ENCODE measurements at places on chromosomes 4 and X. TPM values are rescaled to one million over a fixed set of nuclear protein-coding genes. Genes with fewer than 3 reads are reported as not detected.

- DNase-seq = no peak
Observed at GRCh38 chr4:853416-853781, 27.5 kb upstream of the CPLX1 start.

DNA sequence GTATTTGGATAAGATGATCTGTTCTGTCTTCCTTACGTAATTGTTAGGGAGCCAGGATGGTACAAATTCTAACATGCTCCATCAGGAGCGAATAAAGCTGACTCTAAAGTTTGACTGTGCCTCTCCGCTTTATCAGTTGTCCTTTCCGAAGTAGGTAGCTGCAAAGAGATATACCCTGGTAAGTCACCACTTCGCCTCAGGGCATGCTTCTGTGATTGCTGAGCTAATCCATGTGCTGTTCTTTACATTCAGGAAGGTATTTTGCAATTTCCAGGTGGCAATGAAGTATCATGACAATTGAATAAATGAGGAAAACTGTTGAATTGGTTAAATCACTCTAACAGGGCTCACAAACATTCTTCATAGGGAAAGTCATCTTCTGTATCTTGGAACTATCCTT, 38.9 kb downstream of the KIT start:
- DNase-seq = no peak

NSD2 gene
- total RNA-seq = 367 TPM

GRCh38 chr4:107743532-107743931, 23.5 kb upstream of the PAPSS1 start:
- DNase-seq = no peak

- DNase-seq = no peak
Observed at GRCh38 chr4:152581536-152582160, 45.8 kb upstream of the FBXW7 start.

SMIM10L2A gene
- total RNA-seq = 0.38 TPM

- DNase-seq = no peak
Observed at GRCh38 chrX:24285082-24285481, 28.8 kb downstream of the SUPT20HL2 start.

CTAG2 gene
- 30.3 TPM for total RNA-seq

GRCh38 chr4:15996773-15997172, 33.8 kb upstream of the FGFBP2 start:
- no peak for DNase-seq

GRCh38 chr4:2402048-2402842, 16.2 kb downstream of the ZFYVE28 start:
- DNase-seq = no peak

- DNase-seq = no peak
Observed at GRCh38 chr4:156251373-156252065, 297.9 kb upstream of the CTSO start.

DNA sequence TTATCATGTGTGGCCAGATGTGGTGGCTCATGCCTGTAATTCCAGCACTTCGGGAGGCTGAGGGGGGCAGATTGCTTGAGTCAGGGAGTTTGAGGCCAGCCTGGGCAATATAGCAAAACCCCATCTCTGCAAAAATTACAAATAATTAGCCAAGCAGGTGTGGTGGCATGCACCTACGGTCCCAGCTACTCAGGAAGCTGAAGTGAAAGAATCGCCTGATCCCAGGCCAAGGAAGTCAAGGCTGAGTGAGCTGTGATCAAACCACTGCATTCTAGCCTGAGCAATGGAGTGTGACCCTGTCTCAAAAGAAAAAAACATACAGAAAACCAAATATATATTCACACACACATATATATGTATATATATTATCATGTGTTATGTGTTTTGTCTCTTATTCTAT, 15.0 kb downstream of the APELA start:
- no peak for DNase-seq

DNA sequence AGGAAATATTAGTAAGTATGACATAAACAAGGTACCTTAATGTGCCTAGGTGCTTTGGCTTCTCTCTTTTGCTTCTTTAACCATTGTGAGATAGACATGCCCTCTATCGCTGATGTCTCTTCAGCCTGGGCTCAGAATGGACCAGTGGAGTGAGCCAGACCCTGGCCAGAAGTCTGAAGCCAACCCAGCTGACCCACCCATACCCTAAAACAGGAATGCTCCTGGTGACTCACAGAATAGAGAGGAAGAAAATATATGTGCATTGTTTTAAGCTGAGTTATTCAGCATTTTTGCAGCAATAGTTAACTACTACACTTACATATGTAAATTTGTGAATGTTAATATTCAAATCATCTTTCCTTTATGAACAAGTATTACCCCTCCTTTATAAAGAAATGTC, 167.5 kb upstream of the PCDH10 start:
- DNase-seq = no peak

- DNase-seq = no peak
Observed at GRCh38 chrX:46029777-46030176, 515.4 kb downstream of the ZNF674 start.

- no peak for DNase-seq
Observed at GRCh38 chr4:24794916-24795665, at the start of gene SOD3. SOD3 (plus strand) TSS chr4:24795573; CDS start chr4:24799522, 3,949 bp downstream.

- no peak for DNase-seq
Observed at GRCh38 chr4:84915396-84915780, 51.1 kb downstream of the WDFY3 start.

SMIM9 gene
- total RNA-seq = 0.26 TPM

BGN gene
- not detected for total RNA-seq

DNA sequence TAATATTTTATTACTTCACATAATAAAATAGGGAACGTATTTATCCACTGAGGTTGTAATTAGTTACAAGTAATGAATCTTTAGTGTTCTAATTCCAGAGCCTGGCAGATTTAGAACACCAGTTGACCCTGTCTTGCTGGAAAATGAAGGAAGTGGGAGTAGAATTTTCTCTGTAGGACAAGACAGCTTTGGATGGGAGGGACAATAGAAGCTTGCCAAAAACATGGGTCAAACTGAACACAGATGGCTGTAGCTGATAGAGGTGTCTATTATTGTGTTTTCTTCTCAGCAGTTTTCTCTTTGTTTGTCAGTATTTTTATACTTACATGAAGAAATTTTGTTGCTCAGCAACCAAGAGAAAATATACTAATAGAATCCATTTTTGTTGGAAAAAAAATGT, 20.2 kb downstream of the FAT4 start:
- DNase-seq = no peak

GYPA gene
- total RNA-seq = not detected

TEX13B gene
- not detected for total RNA-seq

DNA sequence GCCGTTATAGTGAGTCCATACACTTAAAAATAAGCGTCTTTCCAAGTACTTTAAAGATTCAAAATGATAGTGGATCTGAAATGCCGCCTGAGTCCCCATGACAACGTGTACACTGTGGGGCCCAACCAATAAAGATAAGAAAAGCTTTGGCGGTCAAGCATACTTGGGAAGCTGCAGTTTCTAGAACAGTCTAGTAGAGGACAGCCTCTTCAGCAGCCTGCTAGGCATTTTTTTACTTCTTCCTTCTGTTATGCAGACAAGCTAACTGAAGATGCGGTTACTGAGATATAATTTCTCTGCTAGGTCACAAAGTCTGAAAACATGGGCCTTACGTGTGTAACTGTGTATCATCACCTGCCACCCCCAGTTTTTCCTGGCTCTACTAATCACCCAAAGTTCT, 402 bp upstream of the UPRT start:
- no peak for DNase-seq

- no peak for DNase-seq
Observed at GRCh38 chr4:87846226-87846625, 13.5 kb downstream of the MEPE start.

GRCh38 chrX:55907968-55908607, 190.5 kb downstream of the RRAGB start:
- peak; percentile 69 for DNase-seq

DNA sequence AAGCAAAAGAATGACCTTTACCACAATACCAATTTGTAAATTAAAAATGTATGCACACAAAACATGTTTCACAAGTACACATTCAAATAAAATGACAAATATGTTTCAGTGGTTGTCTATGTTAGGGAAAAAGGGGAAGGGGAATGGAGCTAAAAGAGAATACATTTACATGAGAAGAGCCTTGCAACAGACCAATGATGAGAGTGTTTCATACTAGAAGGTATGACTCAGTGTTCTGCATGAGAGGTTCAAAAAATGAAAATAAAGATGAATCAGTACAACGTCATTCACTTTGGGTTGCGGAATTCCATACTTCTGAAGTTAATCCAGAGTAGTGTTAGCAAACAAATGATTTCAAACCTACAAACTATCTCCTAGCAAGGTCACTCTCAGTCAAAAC, 51.7 kb downstream of the RPGR start:
- DNase-seq = no peak

GPR173 gene
- not detected for total RNA-seq

DNA sequence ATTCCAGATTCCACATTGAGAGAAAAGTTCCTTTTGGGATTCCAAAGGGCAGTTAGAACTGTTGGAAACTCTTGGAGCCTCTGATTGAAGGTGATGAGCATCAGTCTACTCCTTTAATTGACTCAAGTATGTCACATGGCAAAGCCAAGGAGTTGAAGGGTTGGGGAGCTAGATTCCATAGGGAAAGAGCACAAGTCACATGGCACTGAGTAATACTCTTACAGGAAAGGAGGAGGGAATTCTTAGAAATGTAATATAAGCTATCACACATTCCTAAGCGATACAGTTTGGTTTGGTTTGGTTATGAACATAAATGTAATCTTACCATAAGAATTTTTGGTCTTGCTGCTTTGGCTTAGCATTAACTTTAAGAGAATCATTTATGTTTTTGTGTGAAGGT, 15.7 kb downstream of the SPCS3 start:
- no peak for DNase-seq

DNA sequence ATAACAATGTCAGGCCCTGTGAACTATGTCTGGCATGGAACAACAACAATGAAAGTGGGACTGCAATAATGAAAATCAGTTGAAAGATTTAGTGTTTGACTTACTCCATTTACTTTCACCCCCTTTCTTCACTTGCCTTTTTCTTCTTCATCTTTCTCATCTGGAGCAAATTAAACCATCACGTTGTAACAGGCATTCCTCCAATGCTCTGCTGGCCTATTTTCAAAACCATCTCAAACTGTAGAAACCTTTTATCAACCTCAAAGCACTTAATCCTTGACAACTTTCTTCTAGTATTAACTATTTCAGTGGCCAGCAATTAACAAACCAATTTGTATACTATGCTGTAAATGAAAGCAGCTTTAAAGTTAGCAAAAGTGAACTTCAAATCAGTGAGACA, 8.3 kb downstream of the KLHL13 start:
- no peak for DNase-seq

CXorf49 gene
- not detected for total RNA-seq

DNA sequence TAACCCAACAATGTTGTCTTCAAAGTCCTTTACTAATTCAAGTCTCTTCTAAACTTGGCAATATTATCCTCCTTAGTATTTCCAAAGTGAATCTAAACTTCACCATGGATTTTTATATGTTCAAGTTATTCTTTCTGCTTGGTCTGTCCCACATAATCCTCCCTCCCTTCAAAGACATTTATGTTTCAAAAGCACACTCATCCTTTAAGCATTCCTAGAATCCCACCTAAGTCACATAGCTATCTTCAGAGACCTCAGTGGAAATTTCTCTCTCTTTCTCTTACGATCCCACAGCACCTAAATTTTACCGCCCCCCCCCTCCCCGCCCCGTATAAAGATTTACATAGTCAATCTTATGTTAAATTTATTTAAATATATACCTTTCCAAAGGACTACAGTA, 314.9 kb upstream of the GRIA3 start:
- no peak for DNase-seq

GRCh38 chr4:65241257-65241997, 428.9 kb downstream of the EPHA5 start:
- no peak for DNase-seq

GATA1 gene
- not detected for total RNA-seq

VEGFD gene
- not detected for total RNA-seq

HGFAC gene
- not detected for total RNA-seq

PITX2 gene
- total RNA-seq = not detected

SATL1 gene
- not detected for total RNA-seq

GRCh38 chr4:126853715-126854114, 779.0 kb upstream of the INTU start:
- no peak for DNase-seq

TRPC5OS gene
- total RNA-seq = not detected

DNA sequence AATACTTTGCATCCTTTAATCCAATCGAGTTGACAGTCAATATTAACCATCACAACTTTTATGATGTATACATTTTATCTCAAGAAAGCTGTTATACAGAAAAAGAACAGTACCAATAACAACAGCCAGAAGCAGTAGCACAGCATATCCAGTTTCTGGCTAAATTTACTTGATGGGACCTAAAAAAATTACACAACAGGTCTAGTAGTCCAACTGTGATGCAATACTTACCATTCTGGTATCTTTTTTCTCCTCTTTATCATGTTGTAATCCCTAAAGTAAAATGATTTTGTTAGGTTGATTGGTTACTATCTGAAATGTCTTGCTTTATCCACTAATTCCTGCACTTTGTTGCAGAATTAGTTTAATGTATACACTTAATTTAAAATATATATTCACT, 1150.6 kb downstream of the FAT4 start:
- no peak for DNase-seq

DNA sequence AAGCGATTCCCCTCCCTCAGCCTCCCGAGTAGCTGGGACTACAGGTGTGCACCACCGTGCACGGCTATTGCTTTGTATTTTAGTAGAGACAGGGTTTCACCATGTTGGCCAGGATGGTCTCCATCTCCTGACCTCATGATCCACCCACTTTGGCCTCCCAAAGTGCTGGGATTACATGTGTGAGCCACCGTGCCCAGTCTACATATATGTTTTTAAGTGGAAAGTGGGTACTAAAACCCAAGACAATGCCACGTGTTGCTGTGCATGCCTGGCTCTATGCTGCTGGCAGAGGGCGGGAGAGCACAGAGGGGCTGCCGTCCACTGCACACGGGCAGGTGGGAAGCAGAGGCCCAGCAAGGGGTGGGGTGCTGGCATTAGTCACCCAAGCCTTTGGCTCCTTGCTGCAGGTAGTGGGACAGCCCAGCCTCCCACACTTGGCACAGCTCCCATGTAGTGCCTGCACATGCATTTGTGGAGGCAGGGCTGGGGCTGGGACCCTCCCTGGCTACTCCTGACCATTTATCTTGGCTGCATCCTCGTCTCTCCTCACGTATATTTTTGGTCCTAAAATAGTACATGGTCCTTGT, 3.5 kb downstream of the EMD start:
- no peak for DNase-seq

DNA sequence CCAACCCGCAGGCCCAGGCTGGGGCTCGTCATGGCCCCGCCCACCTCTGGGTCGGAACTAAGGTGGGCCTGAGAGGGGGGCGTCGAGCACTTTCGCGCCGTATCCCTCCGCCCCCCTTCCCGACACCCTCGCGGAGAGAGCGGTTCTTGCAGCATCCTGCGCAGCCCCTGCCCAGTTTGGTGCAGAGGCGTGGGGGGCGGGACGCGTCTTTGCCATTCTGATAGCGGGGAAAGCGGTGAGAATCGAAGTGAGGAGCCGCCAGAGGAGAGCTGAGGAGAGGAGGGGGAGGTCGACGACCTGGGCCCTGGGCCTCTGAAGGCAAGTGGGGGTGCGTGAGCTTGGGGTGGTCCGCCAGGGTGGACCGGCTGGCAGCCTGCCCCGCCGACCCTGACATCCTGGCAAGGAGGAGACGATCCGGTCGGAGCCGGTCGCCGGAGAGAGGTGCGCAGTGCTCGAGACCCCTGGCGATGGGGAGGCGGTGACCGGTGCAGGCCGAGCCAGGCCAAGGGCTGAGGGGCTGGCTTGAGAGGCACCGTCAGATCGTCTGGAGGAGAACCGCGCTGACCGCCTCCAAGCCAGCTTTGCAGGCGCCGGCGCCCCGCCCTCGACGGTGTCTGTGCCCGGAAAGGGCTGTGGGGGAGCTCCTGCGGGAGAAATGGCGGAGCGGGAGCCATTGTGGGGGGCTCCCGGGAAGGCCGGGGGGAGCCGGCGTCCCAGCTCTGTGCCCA, 25.5 kb downstream of the GPRASP3 start:
- DNase-seq = no peak

Measured in activated CD8-positive, alpha-beta memory T cell treated with anti-CD3 and anti-CD28 coated beads, Interleukin-2, amount 10 ng/mL, durations not matched to agents 7 days and 5 days (primary cell).